Dorsolateral prefrontal cortex (tissue), 122 donors: ENCODE measurements at places on chromosomes 16 and 17. TPM values are rescaled to one million over a fixed set of nuclear protein-coding genes. Genes with fewer than 3 reads are reported as not detected.

GRCh38 chr17:37182786-37183465, 192.9 kb upstream of the C17orf78 start:
- no peak for DNase-seq

- no peak for DNase-seq
Observed at GRCh38 chr16:23274968-23275367, 27.1 kb upstream of the SCNN1B start.

DNA sequence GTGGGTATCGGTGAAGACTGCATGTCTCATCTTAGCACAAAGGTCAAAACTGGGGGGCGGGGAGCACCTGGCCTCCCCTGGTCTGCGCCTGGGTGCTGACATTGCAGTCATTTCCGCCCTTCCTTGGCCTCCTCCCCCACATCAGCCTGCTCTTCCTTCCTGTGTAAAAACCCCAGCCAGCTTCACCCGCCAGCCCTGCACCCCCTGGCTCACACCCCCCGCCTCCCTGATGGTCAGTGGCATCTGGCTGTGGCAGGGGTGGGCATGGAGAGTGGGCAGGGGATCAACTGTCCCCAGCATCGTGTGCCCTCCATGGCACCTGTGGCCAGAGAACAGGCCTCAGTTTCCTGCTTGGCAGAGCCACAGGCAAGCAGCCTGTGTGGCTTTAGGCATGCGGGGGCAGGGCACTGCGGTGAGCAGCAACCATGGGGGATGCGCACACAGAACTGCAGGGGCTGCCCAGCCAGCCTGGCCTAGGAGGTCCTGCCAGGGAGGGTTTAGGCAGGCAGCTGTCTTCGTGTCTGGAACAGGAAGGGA, 26.5 kb upstream of the LASP1NB start:
- no peak for DNase-seq

COL1A1 gene
- total RNA-seq = 0.74 TPM

GRCh38 chr17:65956814-65957213, 235.1 kb downstream of the CEP112 start:
- DNase-seq = no peak

MT1A gene
- total RNA-seq = 3.1 TPM

- DNase-seq = no peak
Observed at GRCh38 chr16:4140652-4141051, 24.4 kb upstream of the ADCY9 start.

GRCh38 chr17:3762922-3763776, 37.8 kb downstream of the ITGAE start:
- no peak for DNase-seq

NACA2 gene
- total RNA-seq = not detected

DNA sequence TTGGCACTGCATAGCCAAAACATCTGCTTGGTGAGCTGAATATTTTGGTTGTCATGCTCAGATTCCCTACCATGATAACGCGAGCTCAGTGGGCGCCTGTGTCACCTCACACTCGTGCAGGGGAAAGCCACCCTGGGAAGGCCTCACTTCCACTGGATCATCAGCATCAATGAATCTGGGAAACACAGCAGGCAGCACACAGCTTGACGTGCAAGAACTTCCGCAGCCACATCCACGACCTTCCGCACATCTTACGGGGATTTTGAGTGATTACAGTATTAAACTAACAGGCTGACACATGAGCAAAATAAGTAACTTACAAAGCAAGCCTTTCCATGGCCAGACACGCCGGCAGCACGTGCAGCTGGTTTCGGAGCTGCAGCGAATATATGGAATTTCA, 54.7 kb upstream of the FOXF1 start:
- DNase-seq = no peak

- no peak for DNase-seq
Observed at GRCh38 chr17:286571-286970, 66.0 kb downstream of the RPH3AL start.

SLC25A11 gene
- 79.7 TPM for total RNA-seq

OR3A2 gene
- 15.1 TPM for total RNA-seq

DNA sequence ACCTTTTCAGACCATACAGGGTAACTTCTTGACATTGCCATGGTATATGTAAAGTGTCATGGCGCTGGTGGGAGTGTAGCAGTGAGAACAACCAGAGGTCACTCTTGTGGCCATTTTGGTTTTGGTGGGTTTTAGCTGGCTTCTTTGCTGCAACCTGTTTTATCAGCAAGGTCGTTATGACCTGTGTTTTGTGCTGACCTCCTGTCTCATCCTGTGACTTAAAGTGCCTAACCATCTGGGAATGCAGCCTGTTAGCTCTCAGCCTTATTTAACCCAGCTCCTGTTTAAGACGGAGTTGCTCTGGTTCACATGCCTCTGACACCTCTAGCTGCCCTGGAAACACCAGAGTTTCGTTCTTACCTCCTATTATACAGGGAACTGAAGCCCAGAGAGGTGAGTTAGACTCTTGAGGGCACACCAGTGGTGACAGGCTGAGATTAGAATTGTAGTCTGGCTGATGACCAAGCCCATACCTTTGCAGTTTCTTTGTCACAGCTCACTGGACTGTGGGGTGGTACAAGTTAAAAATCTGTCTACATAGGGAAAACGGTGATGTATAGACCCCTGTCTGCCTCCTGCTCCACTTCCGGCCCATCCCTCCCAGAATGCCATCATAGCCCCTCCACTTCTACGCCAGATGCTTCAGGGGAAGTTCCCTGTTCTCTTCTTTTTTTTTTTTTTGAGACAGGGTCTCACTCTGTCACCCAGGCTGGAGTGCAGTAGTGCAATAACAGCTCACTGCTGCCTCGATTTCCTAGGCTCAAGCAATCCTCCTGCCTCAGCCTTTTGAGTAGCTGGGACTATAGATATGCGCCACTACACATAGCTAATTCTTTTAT, 21.0 kb downstream of the KSR1 start:
- no peak for DNase-seq

- DNase-seq = no peak
Observed at GRCh38 chr16:51553314-51553713, 402.2 kb upstream of the SALL1 start.

GRCh38 chr17:18321309-18321708, 6.2 kb downstream of the SMCR8 start:
- no peak for DNase-seq

DNA sequence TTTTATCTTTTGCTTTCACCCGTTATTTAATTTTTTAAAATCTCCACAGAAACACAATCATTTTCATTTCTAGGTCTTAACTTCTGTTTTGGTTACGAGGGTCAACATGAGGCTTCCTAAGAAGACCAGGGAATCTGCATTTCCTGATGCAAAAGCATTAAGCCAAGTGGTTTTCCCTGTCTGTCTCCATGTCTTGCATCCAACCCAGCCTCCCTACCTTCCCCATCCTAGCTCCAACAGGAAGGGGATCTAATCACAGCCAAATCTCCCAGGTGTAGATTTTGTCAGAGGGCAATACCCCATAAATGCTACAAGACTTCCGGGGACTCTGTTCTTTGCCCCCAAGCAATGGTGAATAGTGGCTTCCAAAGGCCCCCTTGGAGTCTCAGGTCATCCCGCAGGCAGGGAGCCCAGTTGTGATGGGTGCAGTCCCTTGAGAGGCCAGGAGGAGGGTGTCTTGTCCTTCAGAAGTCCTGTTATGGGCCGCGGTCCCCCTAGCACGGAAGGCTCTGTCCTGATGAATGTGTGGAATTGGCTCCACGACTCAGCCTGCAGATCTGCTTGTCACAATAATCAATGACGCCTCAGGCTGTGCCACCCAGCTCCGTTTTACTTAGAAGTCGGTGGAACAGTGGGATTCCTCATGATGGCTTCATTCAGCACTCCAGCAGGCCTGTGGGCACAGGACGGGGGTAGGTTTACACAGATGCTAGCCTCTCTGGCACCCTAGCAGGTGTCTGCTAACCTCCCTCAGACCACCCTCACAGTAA, 141.1 kb downstream of the RGS9 start:
- DNase-seq = no peak

DNA sequence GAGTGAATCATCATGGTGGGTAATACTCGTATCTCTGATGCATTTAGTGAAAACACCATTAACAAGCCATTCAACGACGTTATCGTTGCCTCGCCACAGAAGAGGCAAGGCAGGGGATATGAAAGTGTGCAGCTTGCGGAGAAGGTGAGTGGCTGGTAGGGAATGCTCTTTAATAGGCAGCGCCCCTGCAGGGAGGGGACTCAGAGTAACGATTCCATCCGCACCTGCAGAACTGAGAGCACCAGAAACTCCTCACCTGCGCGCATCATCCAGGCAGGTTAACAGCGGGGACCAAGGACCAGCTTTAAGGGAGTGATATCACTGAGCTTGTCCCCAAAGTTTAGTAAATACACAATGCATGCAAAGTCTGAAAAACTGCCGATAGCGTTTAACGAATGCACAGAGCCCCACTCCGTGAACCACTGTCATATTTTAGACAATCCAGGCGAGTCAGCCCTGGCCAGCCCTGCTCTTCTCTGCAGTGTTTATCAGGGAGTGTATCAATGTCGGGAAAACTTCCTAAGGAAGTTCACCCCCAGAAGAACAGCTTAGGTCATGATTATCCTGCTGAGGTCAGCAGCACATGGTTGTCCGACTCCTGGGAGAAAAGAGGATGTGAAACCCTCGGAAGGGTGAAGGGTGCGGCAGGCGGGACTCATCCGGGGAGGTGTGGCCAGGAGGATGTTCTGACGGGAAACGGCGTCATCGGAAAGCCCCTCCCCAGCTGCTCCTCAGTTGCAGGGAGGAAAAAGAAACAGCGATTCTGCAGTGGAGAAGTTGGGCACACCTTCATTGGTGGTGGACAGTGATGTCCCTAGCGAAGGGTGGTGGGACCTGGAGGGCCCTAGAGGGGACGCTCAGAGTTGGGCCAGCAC, 68.5 kb upstream of the DNAH17 start:
- DNase-seq = peak; percentile 41

FNDC8 gene
- total RNA-seq = not detected

DNA sequence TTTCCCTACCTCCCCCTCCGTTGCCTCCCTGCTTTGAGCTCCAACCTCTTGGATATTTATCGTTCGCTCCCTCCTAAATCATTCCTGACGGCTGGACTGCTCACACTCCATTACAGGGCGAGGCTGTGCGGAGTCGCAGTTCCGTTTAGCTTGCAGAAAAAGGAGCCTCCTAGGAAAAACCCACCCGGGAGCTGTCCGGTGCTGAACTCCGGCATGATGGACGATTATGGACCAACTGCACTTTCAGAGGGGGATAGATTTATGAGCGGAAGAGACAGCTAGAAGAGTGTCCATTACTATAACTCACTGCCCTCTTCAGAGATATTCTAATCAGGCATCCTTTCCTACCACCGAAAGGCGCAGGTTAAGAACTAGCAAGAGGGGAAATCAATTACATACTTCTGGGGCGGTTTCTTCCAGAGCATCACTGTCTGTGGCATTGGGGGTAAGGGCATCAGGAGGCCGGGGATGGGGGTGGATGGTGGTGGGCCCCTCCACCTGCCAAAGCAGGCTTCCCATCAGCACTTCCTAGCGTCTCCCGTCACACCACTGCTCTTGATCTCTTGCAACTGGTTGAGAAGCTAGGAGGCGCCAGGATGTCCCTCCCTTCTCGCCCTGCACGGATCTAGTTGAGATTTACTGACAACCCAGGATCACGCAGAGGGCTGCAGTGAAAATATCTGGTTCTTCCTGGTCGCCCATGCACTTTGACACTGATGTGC, 251.2 kb downstream of the ENGASE start:
- no peak for DNase-seq

NLGN2 gene
- total RNA-seq = 110 TPM

KRT33A gene
- total RNA-seq = not detected

DNA sequence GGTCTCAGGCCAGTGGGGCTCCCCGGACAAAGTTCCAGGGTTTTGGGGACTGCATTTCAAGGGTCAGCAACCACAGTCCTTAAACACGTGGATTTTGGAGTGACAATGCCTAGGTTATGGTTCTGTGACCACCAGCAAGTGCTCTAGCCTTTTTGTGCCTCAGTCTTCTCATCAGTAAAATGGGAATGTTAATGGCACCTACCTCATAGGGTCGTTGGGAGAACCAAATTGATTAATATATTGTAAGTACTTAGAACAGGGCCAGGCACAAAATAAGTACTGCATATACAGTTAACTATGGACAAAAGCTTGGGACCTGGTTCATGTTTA, 13.8 kb downstream of the IL4R start:
- DNase-seq = no peak

DNA sequence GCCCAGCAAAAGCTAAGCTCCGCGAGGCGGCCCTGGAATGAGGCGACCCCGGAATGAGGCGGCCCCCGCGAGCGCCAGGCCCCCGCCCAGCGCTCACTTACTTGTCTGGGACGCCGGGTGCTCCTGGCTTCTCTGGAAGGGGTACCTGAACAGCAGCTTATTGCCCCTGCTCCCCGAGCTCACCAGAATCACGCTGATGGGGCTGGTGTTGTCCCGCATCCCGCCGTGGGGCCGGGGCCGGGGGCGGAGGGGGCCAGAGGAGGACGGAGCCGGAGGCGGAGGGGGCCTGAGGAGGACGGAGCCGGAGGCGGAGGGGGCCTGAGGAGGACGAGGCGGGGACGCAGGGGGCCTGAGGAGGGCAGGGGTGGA, 440 bp downstream of the NPRL3 start:
- DNase-seq = no peak

GRIN2A gene
- total RNA-seq = 155 TPM

GRCh38 chr16:72884037-72884436, 163.9 kb downstream of the ZFHX3 start:
- no peak for DNase-seq

GRCh38 chr17:60333628-60334031, 58.3 kb downstream of the USP32 start:
- DNase-seq = no peak

DNA sequence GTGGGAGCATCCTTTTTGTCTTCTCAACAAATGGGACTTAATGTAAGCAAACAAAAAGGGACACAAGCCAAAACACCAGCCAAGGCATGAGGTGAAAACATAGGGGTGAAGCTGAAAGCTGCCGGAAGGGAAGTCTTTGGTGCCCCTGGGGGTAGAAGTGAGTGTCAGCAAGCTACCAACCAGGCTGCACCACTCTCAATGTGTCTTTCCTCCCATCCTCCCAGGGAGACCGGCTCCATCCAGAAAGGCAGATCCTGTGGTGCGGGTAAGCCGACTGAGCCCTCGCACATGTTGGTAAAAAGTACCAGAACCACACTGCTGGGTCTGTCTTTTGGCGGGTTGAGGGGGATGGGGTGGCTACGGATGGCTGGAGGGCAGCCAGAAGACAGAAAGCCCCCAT, 52.0 kb upstream of the SREBF1 start:
- DNase-seq = no peak

DNA sequence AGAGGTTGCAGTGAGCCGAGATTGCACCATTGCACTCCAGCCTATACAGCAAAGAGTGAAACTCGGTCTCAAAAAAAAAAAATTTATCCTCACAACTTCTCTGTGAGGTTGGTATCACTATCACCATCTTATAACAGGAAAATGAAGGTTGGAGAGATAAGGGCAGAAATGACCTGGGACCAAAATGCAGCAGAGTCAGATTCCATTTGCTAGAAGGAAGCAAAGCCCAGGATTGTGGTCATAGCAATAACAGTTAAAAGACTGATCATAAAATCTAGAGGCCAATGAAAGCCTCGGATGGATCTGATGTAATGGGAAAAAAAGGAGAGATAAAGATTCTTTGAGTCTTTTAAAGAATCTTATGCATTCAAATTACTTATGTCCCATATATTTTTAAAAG, 69.6 kb upstream of the TEKT1 start:
- no peak for DNase-seq
